GM23248 (cell line): ENCODE measurements at places on chromosomes 1 and 21.

GRCh38 chr1:212461916-212462660, 29.4 kb downstream of the NENF start:
- no peak for DNase-seq

DNA sequence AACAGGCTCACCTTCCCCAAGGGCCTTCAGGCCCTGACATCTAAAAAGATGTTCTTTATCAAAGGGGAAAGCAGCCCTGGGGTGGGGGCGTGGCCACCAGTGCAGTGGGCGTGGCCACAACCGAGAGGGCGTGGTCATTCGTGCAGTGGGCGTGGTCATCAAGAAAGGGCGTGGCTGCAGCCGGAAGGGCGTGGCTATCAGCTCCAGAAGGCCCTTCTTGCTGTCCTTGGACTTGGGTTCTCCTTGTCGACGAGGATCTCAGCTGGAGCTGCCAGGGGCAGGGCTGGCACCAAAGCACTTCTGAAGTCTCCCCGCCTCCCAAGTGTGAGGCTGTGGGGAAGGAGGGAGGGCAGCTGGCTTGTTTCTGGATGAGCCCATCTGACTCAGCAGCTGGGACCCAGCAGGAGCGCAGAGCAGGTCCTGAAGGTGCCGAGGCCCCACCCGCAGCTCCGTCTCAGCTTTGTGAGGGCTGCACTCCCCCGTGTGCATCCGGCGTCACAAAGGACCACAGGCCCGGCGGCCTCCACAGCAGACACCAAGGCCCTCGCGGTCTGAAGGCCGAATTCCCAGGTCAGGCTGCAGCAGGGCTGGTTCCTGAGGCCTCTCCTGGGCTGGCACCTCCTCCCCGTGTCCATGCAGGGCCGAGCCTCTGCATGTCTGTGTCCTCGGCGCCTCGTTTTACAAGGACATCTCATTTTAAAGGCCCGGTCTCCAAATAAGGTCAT, 12.8 kb downstream of the PDE9A start:
- peak; percentile 40 for DNase-seq

GRCh38 chr1:178324003-178324402, 172.8 kb downstream of the CLEC20A start:
- DNase-seq = peak; percentile 19

DNA sequence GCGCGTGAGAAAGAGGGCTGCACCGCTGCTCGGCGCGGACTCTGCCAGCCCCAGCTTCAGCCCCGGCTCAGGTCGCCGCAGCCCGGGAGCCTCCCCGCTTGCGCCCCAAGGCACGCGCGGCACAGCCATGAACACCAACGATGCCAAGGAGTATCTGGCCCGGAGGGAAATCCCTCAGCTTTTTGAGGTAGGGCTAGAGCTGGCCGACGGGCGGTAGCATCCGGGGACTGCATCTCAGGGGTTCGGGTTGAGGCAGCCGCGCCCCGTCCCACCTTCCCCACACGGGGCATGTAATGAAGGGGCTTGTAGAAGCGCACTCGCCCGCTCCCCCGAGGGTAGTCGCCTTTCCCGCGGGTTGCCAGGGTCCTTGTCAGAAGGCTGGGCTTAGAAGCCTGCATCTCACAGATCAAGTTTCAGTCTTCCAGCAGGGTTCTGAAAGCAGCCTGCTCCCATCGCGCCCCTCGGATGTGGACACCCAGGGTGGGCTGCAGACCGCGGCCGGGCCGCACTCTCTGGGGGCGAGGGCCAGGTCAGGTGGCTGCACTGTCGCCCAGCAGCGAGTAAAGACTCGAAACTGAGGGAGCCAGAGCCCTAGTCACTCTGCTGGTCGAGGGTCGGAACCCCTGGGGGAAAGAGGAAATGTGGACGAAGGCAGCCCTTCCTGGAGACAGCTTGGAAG, 507 bp downstream of the AK5 start:
- DNase-seq = peak; percentile 70

GRCh38 chr1:231903586-231904081, 277.0 kb downstream of the DISC1 start:
- DNase-seq = no peak

- peak; percentile 55 for DNase-seq
Measured at GRCh38 chr1:89890085-89890752, 69.4 kb downstream of the LRRC8D start.

DNA sequence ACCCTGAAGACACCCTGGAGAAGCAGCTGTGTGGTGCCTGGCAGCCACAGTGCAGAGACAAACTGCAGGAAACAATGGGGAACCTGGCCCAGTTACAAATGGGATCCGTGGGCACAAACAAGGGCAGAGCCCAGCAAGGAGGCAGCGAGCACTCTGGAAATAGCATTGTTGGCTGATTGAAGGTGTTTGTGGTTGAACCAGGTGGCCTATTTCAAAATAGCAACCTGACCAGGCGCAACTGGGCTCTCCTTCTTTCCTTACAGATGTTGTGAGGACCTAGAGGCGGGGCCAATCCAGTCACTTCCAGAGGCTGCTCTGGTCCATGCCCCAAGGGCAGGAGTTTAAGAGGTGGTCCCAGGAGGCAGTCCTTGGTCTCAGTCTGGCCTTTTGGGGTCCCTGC, 21.7 kb upstream of the ZBTB21 start:
- DNase-seq = no peak

- DNase-seq = no peak
Measured at GRCh38 chr1:44988531-44989156, 2.2 kb upstream of the EIF2B3 start.

DNA sequence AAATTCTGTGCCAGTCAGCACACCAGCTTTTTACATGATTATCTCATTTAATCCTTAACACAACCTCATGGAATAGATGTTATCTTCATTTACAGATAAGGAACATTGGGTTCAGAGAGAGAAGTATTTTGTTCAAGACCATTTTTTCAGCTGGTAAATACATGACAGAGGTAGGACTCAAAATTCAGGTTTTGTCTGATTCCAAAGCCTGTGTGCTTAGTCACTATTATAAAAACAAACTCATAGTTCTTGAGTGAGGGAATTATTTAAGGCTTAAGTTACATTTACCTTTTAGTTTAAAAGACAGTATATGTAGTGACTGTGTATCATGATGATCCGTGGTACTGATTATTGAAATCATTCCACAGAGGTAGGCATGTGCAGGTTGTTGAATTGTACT, 125.2 kb downstream of the MAGI3 start:
- no peak for DNase-seq

GRCh38 chr1:10063878-10064277, 31.1 kb downstream of the UBE4B start:
- no peak for DNase-seq

GRCh38 chr21:39900491-39900890, 33.3 kb downstream of the PCP4 start:
- DNase-seq = no peak

- DNase-seq = peak; percentile 78
Measured at GRCh38 chr1:165637427-165637826, 6.4 kb downstream of the MGST3 start.

GRCh38 chr21:36487641-36488307, 7.9 kb upstream of the CLDN14 start:
- DNase-seq = peak; percentile 17

DNA sequence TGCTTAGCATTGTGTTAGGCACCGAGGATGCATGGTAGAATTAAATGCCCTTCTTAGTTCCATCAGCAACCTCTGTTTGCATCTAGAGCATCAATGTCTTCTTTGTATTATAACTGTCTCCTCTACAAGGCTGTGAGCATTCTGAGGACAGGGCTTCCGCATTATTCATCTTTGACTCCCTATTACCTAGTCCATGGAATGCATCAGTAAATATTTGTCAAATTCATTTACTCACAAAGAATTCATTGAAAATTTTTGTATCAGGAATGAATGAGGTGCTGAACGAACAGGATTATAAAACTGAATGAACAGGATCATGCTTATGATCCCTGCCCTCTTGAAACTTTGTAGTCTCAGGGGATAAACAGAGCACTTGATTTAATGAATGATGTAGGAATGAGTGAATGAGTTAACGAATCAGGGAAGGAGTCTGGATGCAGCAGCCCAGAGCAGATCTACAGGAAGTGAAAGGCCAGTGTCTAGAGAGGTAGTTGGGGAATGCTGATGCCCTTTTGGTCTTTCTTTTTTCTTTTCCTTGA, 2.8 kb downstream of the RHBDL2 start:
- DNase-seq = no peak

DNA sequence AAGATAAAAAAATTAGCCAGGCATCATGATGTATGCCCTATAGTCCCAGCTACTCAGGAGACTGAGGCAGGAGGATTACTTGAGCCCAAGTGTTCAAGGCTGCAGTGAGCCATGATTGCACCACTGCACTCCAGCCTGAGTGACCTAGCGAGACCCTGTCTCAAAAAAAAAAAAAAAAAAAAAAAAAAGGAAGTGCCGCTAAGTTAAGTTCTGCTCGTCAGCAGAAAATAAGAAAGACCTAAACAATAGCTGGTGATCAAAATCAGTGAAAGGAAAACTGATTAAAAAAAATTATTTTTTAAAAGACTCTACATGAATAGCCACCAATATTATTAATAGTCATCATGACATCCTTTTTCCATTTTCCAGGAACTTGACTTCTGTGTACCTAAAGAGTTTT, 44.2 kb upstream of the MTR start:
- no peak for DNase-seq

DNA sequence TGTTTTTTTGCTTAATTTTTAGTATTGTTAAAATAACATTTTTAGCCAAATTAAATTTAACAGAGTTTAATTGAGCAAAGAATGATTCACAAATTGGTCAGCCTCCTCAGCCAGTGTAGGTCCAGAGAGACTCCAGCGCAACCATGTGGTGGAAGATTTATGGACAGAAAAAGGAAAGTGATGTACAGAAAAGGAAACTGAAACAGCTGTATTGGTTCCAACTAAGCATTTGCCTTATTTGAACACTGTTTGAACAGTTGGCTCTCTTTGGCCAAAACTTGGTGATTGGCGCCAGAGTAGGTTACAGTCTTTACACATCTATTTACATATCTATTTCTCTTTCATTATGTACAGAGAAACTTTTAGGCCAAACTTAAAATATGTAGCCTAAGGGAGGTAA, 19.4 kb downstream of the RPS6KC1 start:
- DNase-seq = peak; percentile 80

GRCh38 chr1:241323514-241324195, 33.4 kb downstream of the RGS7 start:
- DNase-seq = peak; percentile 56

GRCh38 chr21:26918323-26919079, 48.4 kb downstream of the ADAMTS5 start:
- DNase-seq = peak; percentile 69

DNA sequence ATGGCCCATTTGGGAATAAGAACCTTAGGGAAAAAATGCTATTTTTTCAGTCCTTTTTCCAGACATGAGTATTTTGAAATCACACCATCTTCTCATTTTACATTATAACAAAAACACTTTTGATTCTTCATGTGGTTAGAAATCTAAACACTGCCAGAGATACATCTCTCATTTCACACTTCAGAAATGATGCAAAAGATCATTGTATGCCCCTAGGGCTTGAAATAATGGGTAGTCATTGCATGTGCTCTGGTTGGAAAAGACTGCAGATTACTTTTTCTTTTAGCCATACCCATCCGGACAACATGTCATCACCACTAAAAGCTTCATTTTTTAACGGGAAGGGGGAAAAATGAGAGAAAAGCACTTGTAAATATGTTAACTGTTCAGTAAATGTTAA, 1152.2 kb upstream of the ADGRL4 start:
- DNase-seq = no peak

- DNase-seq = no peak
Measured at GRCh38 chr1:21263653-21264225, 26.5 kb downstream of the ECE1 start.

- DNase-seq = peak; percentile 85
Measured at GRCh38 chr1:78145105-78145580, 99.4 kb downstream of the GIPC2 start.

DNA sequence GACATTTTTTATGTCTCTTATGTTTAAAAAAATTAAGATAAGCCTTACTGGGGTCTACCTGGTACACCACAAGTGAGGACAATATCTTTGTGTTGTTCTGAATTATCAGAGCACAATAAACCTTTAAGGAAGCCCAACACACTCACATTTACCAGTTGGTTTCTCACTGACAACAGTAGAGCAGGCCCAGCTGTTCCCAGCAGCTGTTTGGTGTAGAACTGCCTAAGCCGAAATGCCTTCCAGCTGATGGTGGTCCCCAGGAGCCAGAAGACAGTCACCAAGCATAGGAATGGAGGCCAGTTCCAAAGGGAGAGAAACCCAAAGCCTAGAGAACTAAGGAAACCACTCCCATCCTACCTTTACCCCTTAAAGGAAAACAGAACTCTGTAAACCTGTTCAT, 428.6 kb upstream of the CAMK1G start:
- no peak for DNase-seq

DNA sequence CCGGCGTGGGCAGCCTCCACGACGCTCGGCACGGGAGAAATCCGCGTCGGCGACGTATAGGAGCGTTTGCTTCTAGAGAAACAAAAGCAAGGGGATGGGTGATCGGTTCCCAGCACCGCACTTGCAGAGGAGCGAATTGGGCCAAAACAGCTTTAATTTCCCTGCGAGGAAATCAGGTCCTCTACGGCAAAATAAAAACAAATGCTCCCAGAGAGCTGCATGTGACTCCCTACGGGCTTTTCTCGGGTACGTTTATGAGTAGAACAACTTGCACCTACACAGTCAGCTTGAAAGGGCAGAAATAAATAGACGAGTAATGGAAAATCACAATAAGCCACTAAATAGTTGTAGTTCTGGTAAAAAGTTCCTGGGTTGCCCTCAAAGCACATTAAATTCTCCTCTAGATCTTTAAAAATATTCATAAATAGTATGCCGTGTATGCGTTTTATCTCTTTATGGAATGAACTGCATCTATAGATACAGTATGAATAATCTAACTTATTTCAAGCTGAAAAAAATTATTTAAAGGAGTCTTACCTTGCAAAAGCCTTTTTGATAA, 1.2 kb downstream of the NHLH2 start:
- peak; percentile 32 for DNase-seq

DNA sequence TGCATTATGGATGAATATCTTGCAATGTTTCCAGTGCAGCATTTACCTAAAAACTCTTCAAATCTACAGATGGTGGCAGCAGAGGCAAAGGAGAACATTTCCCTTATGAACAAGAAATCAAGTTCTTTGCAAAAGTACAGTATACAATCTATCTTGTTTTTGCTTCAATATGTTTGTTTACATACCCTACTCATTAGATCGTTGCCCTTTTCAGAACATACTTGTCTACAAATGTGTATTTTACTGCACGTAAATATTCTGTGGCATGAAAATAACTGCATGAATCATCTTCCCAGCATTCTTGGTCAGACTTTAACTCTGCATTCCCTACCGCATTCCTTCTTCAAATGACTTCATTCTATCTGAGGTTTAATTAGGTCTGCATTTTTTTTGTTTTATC, 212.7 kb downstream of the ZP4 start:
- DNase-seq = peak; percentile 31

DNA sequence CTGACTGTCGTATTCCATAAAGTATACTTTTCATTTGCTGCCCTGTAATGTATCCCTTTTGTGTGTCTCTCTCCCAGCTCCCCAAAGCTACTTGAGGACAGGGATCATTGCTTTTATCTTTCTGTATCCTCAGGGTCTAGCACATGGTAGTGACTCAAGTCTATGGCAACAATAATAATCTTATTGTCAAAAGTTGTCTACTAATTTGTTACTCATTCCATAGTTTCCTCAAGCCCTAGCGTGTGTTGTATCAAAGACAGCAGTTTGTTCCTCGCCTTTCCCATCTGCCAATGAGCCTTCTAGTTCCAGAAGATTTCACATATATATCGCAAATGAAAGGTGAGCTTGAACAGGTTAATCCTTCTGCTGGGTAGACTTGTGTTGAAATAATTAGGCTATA, 9.8 kb upstream of the SLC30A1 start:
- DNase-seq = peak; percentile 26

- no peak for DNase-seq
Measured at GRCh38 chr1:22688466-22688865, 22.2 kb upstream of the EPHB2 start.
